ENCODE measurements at places on chromosomes 7 and 10.

DNA sequence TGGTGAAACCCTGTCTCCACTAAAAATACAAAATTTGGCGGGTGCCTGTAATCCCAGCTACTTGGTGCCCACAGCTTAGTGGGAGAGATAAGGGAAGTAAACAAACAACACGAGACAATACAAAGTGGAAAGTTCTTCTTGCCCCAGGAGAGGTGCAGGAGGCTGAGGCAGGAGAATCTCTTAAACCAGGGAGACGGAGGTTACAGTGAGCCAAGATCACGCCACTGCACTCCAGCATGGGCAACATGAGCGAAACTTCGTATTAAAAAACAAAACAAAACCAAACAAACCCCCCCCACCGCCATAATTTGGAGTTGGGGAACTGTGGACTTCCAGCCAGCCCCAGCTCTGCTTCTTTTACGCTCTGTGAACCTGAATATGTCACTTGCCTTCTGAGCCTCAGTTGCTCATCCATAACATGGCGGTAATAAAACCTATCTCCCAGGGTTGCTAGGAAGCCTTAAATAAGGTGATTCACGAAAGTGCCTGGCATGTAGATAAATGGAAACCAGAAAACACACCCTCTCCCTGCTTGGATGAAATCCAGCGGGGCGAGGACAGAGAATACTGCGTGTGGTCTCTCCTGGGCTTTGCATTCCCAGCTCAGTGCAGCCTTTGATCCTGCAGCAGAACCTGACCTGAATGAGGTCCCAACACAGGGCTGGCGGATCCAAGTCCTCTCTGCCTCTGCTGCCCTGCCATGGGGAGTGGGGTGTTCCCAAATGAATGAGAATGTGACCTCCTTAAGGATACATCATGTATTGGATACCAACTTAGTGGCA is 10.2 kb downstream of the MLXIPL start:
- DNase-seq = no peak

DNA sequence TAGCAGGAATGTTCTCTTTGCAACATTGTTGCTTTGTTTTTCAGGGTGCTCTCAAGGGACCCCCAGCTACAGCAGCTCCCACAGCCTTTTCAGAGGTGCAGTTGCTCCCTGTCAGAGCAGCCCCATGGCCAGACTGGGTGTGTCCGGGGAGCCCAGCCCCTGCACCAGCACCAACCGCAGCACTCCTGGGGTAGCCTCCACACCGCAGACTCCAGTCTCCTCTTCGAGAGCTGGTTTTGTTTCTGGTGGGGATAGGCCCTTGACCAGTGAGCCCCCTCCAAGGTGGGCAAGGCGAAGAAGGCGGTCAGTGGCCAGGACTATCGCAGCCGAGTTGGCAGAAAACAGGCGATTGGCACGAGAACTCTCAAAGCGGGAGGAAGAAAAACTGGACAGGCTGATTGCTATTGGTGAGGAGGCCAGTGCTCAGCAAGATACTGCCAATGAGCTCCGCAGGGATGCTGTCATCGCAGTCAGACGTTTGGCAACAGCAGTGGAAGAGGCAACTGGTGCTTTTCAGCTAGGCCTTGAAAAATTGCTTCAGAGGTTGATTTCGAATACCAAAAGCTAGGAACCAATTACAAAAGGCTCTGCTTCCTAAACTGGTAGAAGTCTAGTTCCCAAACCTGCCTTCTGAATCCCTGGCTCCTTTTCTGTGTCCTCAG is 5.4 kb downstream of the HSPA14 start:
- no peak for DNase-seq

DNA sequence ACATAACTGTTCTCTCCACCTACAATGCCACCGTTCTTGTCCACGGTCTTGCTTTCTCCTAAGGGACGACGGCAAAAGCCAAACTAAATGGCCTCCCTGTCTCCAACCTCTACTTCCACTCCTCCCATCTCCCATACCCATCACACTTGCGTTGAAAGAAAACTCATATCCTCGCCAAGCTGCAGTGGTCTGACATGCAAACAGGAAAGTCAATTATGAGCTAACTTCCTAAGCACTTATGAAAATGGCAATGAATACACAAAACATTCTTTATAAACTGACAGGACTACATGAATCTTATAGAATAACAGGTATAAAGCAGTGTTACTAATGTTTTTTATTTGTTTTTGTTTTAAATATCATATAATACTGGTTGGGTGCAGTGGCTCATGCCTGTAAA is 46.4 kb downstream of the TYW1B start:
- no peak for DNase-seq

GRCh38 chr7:71349682-71350481 is 217.9 kb downstream of the GALNT17 start:
- peak; percentile 53 for DNase-seq

DNA sequence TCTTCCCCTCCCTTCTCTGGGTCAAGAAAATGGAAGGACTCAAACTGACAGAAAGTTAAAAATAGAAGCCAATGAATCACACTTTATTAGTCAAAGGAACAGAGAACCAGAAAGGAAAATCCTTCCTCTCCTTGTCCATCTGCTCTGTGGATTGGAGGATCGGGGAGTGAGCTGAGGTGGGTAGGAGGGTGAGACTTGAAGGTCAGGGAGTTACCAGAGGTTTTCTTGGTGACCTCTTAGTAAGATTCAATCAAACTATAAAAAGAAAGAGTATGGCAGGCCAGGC is 12.2 kb downstream of the TLX1 start:
- no peak for DNase-seq

- no peak for DNase-seq
These were observed 113.3 kb downstream of the KCNMA1 start for GRCh38 chr10:77524281-77524711.

DNA sequence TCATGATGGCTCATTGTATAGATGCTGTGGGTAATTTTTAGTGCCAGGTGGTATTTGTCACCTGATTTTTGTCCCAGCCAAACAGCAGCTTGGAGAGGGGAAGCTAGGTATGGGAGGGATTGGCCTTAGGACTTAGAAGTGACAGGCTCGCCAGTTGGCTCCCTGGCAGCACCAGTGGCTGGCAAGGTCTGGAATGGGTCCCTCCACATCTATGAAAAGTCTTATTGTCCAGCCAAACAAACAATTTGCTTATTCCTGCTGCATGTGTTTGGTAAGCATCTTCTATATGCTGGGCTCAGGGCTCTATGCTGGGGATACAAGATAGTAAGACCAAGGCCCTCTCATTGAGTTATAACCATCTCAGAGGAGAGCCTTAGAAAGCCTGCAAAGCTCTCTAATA is 42.5 kb downstream of the SORCS3 start:
- DNase-seq = no peak

- DNase-seq = peak; percentile 29
These were observed 203.1 kb upstream of the PCLO start for GRCh38 chr7:83365746-83366145.

Measured in NCI-H2171 treated with DMSO at 0.1 percent for 48 hours (cell line).